ENCODE measurements at places on chromosomes 7 and 10. TPM values are rescaled to one million over a fixed set of nuclear protein-coding genes. Genes with fewer than 3 reads are reported as not detected.

The IL15RA gene
- total RNA-seq = 5.1 TPM

The EBLN1 gene
- not detected for total RNA-seq

The MBL2 gene
- not detected for total RNA-seq

The GOLGA7B gene
- 1.7 TPM for total RNA-seq

The SLC35G1 gene
- 1.7 TPM for total RNA-seq

The CRHR2 gene
- total RNA-seq = not detected

The LFNG gene
- 101 TPM for total RNA-seq

All from mononuclear cell (primary cell).